Anterior cingulate cortex (tissue), 58 donors: ENCODE measurements at places on chromosomes 5 and 9.

DNA sequence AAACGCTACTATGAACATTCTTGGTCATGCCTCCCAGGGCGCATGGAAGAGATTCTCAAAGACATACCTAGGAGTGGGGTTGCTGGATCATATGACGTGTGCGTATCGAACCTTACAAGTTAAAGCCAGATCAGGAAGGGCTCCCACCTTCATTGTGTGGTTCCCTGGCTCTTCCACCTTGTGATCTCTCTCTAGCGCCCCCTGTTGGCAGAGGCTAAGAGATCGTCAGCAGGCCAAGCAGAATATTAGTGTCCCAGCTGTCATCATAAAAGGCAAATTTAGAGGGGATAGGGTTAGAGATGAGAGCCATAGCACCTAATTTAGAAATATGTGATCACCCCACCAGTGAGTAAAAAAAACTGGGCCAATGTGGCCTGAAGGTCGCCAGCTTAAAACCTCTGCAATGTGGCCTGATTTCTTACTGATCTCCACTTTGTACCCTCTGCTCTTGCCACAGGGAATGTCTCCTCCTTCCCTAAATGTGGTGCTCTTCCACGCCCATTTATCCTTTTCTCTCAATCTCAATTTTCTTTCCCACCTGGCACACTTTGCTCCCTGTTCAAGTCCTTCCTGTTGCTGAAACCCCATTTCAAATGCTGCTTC is 91.7 kb upstream of the SHB start:
- DNase-seq = no peak

GRCh38 chr5:10329820-10330481 is 22.2 kb upstream of the CMBL start:
- no peak for DNase-seq

GRCh38 chr9:95024097-95024671 is 293.3 kb downstream of the FANCC start:
- DNase-seq = no peak

GRCh38 chr9:33147416-33148169 is 19.5 kb downstream of the B4GALT1 start:
- DNase-seq = no peak

DNA sequence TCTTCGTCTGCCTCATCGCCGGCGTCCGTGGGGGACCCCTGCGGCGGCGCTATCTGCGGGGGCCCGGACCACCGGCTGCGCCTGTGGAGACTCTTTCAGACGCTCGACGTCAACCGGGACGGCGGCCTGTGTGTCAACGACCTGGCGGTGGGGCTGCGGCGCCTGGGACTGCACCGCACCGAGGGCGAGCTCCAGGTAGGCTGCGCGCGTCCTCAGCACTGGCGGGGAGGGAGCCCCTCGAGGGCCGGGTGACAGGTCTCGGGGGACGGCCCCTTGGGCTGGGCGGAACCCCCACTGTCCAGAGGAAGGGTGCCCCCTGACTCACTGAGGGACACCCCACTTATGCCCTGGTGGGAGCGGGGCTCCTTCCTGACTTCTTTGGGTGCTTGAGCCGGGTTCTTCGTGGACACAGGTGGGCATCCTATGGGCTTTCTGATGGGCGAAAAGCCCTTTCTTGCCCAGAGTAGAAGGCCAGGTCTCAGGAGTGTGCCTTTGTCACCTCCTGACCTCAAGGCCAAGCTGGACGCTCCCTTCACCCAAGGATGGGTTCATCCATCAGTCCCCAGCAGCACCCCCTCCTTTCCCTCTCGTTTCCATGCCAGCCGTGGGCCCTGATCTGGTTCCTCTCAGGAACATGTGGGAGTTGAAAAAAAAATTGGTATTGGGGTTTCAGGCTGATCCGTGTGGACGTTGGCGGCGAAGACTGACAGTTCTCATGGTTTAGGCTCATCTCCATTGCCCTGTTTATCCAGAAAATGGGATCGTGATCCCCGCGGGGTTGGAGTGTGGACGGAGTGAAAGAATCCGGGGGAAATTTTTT is 564 bp downstream of the SLC25A25 start:
- no peak for DNase-seq

- DNase-seq = no peak
Measured at GRCh38 chr9:35481347-35481975, 8.4 kb upstream of the RUSC2 start.

DNA sequence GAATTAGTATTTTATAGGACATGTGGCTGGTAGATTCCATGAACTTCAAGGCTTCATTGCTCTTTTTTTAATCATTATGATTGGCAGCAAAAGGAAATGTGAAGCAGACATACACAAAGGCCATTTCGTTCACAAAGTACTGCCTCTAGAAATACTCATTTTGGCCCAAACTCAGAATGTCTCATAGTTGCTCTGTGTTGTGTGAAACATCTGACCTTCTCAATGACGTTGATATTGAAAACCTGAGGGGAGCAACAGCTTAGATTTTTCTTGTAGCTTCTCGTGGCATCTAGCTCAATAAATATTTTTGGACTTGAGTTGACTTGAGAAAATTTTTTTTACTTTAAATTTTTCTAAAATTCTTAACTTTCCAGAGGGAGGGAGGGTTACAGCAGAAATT is 12.4 kb downstream of the KCNV2 start:
- no peak for DNase-seq

DNA sequence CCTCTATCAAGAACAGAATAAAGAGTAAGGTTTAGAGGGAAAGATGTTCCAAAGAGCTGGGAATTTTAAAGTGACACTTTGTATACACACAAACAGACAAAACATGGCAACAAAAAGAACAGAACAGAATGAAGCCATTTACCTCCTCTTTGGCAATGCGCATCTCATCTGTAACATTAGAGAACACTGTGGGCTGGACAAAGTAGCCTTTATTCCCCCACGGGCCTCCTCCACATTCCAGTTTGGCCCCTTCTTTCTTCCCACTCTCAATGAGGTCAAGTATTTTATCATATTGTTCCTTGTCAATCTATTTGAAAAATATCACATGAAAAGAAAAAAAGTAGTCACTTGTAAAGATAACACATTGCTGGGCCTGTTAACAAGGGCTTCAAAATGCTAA is 41.0 kb downstream of the ALDH1A1 start:
- no peak for DNase-seq

GRCh38 chr9:133026426-133026825 is 4.4 kb upstream of the GTF3C5 start:
- no peak for DNase-seq

- no peak for DNase-seq
Measured at GRCh38 chr5:54551292-54551691, 33.7 kb downstream of the SNX18 start.

- DNase-seq = no peak
Measured at GRCh38 chr5:146956217-146956616, 77.7 kb upstream of the PPP2R2B start.

- DNase-seq = no peak
Measured at GRCh38 chr9:89638359-89638758, 33.5 kb downstream of the GADD45G start.

GRCh38 chr9:73162987-73163768 is 11.5 kb downstream of the ANXA1 start:
- DNase-seq = no peak

DNA sequence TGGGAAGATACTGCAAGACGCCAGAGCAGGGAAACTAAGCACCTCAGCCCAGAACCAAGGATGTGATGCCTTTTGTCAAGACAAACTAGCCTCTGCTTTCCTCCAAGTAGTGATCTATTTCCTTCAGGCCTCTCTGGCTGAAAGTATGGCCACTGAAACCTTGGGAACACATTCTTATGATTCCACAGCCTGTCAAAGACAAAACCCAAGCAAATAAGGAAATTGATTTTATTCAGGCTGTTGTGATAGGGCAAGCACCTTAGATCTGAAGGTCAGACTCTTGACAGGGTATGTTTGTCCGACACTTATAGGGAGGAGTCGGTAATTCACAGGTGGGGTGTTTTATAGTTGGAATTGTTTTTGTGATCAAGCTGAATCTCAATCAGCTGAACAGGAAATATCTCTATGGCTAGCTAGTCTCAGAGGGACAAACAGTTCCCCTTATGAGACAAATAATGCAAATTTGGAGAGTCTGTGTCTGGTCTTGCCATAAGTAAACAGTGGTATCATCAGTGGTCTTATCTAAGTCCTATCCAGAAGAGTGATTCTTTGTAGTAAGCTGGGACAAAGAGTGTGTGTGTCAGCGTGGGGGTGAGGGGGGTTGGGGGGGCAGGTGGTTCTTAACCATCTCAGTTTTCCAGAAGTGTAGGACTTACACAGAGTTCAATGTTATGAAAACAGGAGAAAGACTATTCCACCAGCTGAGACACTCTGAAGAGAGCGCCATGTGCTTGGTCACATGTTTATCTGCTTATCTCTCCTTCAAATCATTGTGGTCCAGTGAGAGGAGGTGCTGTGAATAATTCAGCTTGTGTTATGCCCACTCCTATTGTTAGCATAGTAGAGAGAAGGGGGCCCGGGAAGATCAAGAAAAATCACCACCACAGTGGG is 6.7 kb upstream of the ZCCHC10 start:
- DNase-seq = no peak

- no peak for DNase-seq
Measured at GRCh38 chr5:129619782-129620181, 128.1 kb upstream of the MINAR2 start.

GRCh38 chr5:159178978-159179377 is 30.4 kb downstream of the RNF145 start:
- no peak for DNase-seq

DNA sequence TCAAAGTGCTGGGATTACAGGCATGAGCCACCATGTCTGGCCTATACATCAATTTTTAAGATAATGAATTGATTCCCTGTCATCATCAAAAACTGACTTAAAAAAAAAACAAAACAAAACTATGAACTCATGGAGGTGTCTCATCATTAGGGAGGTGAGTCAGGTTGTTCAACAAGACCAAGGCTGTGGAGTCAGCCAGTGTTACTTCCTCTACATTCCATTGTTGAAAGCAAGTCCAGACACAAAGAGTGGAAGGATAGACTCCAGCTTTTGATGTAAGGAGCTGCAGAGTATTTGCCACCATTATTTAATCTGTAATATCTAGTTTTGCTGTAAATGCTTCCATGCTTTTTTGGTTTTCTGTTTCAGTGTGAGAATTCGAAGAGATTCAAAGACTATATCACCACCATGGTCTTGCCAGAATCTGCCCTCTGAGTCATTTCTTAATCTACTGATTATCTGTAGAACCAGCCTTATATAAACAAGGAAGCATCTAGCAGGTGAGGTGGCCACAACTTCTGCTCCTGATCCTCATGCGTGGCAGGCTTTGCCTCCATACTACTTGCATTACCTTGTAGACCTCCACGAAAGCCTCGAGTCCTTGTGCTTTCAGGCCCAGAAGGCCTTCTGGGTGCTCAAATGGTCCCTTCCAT is 156.1 kb downstream of the FGF1 start:
- no peak for DNase-seq
